ENCODE measurements at places on chromosomes 1 and 21.
A peak's percentile ranks its signal among the peaks of the same experiment; 100 is the strongest.

DNA sequence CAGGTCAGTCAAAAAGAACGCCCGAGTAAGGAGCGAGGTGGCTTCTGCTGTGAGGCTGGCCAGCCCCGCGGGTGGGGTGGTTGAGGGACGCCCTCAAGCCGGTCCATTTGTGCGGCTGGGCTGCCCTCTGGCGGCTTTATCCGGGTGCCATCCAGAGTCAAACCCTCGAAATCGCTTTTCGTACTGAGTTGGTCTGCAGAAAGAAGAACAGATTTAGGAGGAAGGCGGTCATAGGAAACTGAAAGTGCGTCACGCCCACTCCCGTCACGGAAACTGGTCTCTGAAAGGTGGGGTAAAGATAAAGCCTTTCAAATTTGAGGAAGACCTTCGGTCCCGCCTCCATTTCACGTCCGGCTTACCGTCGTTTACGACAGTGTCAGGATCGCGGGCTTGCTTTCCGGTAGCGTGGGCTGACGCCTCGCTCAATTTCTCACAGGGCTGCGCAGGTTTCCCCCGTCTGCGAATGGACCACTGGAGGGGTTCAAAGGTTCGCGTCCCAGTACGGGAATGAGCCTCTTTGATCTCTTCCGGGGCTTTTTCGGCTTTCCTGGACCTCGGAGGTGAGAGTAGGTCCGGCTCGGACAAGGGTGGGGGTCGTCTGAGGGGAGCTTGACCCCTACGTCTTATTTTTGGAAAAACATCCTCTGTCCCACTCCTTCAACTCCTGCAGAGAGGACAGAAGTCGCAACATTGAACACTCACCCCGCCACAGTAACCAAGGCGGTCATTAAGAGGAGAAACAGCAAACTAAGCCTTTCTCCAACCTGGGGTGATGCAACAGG lies at the start of gene HAX1:
Gene HAX1, plus strand, starts transcription at position 413 of the 782 bp plus-strand sequence. Its CDS starts 95 bp downstream, at position 508.
- peak; percentile 98 for DNase-seq

- peak; percentile 80 for DNase-seq
Measured at GRCh38 chr21:26072666-26073615, 97.6 kb downstream of the APP start.

DNA sequence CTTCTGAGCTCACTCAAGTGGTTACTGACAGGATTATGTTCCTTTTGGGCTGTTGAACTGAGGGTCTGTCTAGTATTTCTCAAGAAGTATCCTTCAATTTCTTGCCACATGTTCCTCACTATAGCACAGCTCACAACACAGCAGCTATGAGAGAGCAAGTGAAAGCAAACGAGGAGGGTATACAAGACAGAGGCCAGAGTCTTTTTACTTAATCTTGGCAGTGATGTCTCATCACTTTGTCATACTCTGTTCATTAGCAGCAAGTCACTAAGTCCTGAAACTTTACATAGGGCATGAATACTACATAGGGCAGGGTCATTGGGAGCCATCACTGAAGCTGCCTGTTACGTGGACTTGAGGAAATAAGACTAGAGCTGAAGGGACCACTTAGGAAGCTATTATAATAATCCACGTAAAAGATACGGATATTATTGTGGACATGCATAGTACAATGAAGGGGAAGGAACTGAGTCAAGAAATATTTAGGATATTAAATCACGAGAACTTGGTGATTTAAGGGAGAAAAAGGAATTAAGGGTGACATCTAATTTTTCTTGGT lies 63.7 kb downstream of the SLC30A7 start:
- no peak for DNase-seq

- no peak for DNase-seq
Measured at GRCh38 chr1:203323587-203323986, 18.3 kb downstream of the BTG2 start.

DNA sequence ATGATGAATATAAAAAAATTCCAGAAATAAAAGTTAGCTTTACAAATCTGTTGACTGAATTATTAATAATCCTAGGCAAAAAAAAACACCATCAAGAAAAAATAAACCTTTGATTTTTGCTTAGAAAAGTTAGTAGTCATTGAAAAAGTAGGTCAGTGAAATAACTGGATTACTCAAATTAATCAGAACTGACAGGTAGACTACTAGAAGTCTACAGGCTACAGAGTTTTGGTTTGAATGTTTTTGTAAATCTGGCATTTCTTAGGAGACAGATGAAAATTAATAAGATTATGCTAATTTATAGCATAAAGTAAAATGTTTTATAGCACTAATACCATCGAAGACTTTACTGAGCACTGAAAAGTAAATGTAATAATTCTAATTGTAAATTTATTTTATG lies 511.9 kb downstream of the PTPRC start:
- DNase-seq: no peak

- DNase-seq: no peak
Measured at GRCh38 chr21:37075214-37075770, 2.2 kb downstream of the TTC3 start.

GRCh38 chr1:185017338-185017737 lies 28.0 kb upstream of the RNF2 start:
- DNase-seq: peak; percentile 90

DNA sequence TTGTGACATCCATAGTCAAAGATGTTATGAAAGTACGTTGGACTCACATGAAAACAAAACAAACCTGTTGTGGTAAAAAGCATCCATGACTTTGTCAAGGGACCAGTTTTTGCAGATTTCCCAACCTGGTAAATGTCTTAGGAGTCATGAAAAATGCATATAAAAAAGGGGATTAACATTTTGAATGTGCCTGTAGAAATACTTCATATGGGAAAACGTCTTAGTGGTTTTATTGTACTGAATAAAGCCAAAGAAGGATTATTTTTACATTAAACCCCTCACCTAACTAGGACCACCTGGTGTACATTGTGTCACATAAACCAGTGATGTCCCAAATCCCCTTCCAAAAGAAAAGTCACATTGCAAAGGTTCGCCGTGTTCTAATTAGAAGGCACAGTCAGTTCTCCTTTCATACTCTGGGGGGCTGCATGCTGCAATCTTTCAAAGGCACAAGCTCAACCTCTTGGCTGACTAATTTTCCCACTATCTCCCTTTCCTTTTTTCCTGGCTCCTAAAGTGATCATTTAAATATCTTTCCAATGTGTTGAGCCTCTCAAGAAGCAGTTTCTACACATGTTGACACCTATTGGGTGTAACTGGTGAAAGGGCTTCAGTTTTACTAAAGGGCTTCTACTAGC lies 119.8 kb upstream of the SPAG17 start:
- peak; percentile 15 for DNase-seq

GRCh38 chr1:110787328-110788071 lies 85.4 kb upstream of the CD53 start:
- DNase-seq: no peak

- DNase-seq: peak; percentile 45
Measured at GRCh38 chr1:210231846-210232510, 618 bp upstream of the SERTAD4 start.

GRCh38 chr1:112358798-112359408 lies 37.1 kb upstream of the CTTNBP2NL start:
- DNase-seq: peak; percentile 42

DNA sequence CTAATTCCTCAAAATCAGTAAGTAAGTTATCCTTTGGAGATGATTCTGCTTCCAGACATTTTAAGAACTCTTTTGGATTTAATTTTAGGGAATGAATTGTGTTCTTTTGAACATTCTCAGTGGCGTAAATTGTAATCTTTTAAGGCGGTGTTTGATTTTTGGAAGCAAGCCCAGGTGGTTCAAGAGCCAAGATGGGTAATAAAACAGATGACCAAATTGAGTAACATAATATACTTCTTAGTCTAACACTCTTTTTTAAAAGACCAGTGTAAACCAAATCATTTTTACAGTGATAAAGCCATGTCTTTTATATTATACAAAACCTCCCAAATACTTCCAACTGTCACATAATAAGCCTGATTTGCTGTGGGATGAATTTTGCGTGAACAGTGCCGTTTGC lies 133.8 kb downstream of the LRRC40 start:
- DNase-seq: peak; percentile 28

GRCh38 chr1:32981003-32981901 lies 16.6 kb upstream of the RNF19B start:
- peak; percentile 98 for DNase-seq

DNA sequence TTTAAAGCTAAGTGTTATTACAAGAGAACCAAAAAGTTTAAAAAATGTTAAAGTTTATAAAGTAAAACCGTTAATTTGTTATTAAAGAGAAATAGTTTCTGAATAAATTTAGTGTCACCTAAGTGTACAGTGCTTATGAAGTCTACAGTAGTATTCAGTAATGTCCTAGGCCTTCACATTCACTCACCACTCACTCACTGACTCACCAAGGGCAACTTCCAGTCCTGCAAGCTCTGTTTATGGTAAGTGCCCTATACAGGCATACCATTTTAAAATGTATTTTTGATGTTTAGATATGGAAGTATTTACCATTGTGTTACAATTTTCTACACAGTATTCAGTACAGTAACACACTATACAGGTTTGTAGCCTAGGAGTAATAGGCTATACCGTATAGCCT lies 60.1 kb upstream of the GCLM start:
- no peak for DNase-seq

GRCh38 chr21:33308586-33309490 lies 15.9 kb upstream of the IFNAR1 start:
- peak; percentile 35 for DNase-seq

- peak; percentile 59 for DNase-seq
Measured at GRCh38 chr1:232905331-232906034, 44.9 kb upstream of the NTPCR start.

DNA sequence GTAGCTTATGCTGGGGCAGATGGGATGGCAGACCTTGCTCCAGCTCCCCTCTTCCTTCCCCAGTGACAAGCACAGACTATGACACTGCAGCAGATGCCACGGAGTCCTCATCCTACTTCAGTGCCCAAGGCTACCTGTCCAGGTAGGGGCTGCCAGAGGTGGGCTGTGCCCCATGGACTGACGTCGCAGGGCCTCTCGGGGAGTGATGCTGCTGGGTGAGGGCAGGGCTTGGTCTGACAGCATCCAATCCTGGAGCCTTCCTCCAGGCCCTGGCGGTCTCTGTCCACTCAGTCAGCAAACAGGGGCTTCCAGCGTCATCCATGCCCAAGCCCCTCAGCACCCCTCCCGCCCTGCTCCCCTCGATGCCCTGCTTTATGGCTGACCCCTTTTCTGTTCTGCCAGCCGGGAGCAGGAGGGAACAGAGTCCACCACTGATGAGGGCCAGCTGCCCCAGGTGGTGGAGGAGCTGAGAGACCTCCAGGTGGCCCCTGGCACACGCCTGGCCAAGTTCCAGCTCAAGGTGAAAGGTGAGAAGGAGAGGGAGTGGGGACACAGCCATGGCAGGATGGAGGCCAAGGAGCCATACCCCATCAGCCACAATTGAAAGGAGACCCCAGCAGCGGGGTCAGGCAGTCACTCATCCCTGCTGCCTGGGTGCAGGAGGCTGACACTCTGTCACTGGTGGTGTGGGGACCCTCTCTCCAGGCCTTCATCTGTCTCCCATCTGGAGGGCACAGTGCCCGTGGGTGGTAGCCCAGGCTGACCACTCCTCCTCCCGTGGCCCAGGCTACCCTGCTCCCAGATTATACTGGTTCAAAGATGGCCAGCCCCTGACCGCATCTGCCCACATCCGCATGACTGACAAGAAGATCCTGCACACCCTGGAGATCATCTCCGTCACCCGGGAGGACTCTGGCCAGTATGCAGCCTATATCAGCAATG lies 73.6 kb downstream of the TRIM11 start:
- DNase-seq: no peak

- DNase-seq: no peak
Measured at GRCh38 chr1:58796416-58796815, 12.6 kb upstream of the JUN start.

GRCh38 chr1:175693364-175693763 lies 50.0 kb downstream of the TNR start:
- no peak for DNase-seq

DNA sequence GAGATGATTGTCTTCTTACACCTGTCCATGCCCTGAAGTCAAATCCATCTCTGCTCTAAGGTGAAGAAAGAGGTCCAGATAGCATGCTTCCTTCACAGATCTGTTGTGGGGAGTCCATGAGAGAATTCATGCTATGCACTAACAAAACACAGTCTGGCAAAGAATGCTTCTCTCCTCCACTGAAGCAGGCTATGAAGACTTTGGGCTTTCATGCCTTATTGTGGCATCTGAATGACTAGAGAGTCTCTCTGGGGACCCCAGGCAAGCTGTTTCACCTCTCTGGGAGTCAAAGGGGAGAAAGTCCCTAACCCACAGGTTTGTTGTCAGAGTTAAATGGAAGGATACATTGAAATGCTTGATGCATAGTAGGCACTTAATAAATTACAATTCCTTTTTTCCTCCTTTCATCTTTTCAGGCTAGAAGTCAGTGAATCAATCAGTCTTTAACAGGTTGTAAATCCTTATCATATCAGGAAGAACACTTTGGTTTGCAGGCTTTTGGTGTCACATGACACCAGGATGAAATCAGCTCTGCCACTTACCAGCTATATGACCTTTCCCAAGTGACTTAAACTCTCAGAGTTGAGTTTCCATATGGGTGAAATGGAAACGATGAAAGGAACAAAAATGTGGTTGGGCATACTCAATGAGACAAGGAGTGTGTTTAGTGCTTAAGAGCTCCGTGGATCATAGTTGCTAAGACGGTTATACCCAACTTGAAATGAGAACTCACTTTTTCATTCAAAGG lies 200.1 kb upstream of the DAB1 start:
- no peak for DNase-seq

DNA sequence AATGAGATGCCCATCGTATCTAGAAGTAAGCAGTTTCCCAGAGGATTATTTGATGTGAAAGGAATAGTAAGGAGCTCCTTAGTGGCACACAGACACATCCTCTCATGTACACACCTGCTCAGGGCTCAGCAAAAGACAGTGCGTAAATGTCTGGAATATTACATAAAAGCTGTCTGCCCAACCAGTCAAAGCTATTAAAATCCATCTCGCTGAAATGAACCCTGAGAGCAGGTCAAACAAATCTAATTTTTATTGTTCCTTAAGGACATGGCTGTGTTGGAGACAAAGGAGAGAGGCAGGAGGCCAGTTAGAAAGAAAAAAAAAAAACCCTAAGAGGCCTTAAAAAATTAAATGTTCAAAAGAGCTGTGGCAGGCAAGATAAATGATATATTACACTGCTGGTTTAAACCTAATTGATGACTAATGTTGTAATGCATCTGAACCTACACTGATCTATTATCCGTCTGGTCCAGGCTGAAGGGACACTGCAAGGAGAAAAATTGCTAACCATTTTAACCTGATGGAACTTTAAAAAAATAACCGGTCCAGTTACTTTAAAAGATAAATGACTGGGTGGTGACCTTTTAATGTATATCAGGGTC lies 58.5 kb upstream of the FGGY start:
- DNase-seq: peak; percentile 3

DNA sequence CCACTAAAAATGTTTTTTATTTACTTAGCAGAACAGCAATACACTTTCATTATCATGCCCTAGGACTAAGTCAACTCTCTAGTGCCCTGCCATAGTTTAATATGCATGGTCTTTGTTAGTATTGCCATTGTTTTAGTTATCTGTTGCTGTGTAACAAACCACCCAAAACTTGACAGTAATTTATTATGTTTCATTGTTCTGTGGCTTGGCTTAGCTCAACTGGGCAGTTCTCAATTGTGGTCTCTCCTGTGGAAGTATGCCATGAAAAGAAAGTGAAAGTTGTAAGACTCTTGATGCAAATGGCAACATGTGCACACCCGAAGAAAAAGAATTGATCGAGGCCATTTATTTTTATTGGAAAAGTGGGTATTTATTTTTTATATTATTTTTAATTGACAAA lies 206.3 kb upstream of the KCTD3 start:
- DNase-seq: peak; percentile 73

GRCh38 chr1:217542837-217543236 lies 88.1 kb downstream of the GPATCH2 start:
- DNase-seq: no peak

- DNase-seq: peak; percentile 8
Measured at GRCh38 chr1:64263335-64263734, 59.9 kb downstream of the UBE2U start.

- peak; percentile 48 for DNase-seq
Measured at GRCh38 chr1:63575340-63575826, 17.8 kb upstream of the PGM1 start.
